ENCODE measurements at places on chromosomes 16 and 17.

DNA sequence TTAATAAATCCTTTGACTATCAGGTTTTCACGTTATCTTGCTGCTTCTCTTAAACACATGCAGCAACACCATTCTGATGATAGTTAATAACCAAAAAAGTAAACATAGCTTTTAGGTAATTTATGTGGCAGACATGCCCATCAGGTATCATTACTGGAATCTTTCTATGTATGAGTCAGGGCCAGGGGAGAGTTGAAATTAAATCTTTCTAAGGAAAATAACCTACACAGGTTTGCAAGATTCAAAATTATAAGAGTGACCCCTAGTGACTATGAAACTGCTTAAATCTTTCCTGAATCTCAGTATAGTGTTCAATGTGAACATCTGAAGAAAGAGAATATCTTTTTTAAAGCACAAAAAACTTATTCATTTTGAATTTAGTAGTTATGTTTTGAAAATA is 666.6 kb downstream of the CDH11 start:
- no peak for DNase-seq

GRCh38 chr17:58873926-58874325 is 118.3 kb downstream of the PPM1E start:
- DNase-seq: no peak

GRCh38 chr17:29711588-29712385 is 89.1 kb upstream of the CORO6 start:
- no peak for DNase-seq

DNA sequence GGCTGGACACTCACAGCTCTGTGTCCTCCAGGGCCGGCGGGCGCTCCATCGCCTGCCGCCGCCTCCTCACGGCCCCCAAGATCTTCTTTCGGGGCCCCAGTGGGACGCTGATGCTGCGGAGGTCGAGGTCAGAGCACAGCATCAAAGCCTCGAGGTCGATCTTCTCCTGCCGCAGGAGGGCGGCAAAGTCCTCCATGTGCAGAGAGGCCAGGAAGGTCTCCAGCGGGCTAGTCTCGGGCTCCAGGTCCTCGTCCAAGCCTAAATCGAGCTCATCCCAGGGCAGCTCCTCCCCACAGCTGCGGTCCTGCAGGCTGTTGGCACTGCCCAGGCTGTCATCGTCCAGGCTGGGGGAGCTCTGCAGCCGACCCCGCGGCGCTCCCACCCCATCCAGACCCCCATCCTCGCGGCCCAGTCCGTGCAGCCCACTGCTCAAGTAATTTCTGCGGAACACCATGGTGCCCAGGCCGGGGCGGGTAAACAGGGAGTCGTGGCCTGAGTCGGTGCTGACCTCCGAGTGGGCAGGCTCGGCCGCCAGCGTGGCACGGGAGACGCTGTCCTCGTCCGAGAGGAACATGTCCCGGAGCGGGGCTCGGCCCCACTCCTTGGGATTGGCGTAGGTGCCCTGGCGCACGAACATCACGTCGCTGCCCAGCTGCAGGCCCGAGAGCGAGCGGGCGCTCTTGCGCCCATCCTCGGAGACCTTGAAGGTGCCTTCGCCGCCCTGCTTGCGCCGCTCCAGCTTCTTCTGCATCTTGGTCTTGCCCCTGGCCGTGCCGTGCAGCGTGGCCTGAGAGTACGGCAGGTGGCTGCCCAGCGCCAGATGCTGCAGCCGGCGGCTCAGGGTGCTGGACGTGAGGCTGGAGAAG is 3.4 kb downstream of the USH1G start:
- no peak for DNase-seq

- no peak for DNase-seq
These were observed 31.3 kb upstream of the C17orf78 start for GRCh38 chr17:37344519-37344918.

- no peak for DNase-seq
These were observed 14.4 kb downstream of the GUCY2D start for GRCh38 chr17:8016632-8017424.

GRCh38 chr17:29705386-29705785 is 82.7 kb upstream of the CORO6 start:
- no peak for DNase-seq

- DNase-seq: no peak
These were observed 495.4 kb downstream of the TOX3 start for GRCh38 chr16:52051414-52052172.

GRCh38 chr17:6279659-6280058 is 155.3 kb downstream of the AIPL1 start:
- DNase-seq: no peak

DNA sequence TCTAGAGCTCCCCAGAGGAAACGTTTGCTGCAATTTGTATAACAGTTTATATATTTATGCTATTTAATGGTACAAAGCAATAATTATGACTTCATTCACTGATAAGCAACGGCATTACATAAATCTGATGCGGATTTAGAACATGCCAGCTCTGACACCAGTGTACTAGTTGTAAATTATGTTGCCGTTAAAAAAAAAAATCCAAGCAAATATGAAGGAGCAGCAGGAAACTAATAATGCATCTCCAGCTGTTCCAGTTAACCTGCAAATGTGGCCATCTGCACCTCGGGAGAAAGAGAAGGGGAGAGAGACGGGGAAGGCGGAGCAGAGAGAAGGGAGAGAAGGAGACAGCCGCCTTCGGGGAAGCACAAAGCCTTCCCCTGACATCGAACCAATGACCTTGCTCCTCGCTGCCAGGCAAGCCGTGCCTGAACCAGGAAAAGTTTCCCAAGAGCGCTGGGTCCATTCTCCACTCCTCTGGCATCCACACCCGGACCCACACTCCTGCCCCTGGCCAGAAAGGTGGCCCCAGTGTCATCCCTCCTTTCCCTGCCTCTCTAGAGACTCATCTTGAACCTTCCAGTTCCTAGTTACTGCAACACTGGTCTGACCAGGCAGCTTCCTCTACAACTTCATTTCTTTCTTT is 174.8 kb downstream of the C16orf78 start:
- DNase-seq: no peak

DNA sequence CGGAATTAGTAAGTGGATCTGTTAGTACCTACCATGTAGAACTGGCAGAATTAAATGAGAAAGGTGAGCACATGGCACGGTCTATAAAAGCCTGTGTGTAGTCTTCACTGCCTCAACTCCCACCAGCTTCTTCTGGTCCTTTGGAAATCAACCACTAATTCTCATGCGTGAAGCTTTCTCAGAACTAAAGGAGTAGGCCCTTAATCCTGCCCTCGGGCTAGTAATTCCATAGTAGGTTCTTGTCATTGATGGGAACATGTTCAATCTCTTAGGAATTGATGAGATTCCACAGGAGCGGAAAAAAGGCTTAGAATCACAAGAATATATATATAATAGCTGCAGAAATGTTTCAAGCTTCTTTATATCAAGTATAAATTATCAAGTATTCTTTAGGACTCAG is 21.7 kb downstream of the CDR2 start:
- DNase-seq: no peak

DNA sequence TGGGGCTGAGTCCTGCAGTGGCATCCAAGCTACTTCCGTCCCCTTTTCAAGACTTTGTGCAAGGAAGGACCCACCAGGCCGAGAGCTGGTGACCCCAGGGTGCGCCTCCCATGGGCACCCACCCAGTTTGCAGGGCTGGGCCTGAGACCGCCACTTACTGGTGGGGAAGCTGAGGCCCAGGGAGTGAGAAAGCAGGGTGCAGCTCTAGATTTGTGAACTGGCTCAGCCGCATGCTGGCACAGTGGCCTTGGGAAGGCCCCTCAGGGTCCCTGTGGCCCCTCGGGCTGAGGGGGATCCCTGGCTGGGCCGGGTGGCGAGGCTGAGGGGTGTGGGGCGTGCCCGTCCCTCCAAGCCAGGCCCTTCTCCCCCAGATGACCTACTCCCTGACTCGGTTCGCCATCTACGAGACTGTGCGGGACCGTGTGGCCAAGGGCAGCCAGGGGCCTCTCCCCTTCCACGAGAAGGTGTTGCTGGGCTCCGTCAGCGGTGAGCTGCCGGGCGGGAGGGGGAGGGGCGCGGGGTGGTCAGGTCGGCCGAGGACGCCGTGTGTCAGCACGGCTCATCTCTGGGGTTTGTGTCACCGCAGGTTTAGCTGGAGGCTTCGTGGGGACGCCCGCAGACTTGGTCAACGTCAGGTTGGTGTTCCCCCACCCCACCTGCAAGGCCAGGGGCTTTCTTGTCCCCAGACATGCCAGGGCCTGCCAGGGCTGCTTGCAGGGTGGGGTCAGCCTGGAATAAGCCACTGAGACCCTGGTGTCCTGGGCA is 3.2 kb downstream of the SLC25A10 start:
- no peak for DNase-seq

DNA sequence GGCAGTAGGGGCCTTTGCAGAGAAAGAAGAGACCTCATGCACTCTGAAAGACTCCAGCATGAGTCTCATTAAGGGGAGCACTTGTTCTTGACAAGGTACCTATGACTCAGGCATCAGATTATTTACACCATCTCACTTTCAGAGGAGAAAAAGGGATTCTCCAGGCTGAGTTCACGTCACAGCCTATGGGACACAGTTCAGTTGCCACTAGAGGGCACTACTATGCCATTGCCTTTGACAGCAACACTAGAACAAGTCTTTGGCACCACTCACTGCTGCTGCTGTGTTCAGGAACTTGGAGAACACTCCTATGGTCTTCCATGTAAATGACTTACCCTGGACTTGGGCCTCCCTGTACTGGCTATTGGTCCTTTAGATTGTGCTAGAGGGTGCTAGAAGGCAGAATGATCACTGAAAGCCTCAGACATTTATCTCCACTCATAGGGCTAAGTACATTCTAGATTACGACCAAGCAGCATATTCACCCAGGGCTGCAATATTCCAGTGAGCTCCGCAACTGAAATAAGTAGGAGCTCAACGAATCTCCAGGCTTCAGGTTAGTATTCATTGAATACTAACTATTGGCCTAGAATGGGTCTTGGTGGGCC is 225.1 kb upstream of the CA10 start:
- no peak for DNase-seq

- no peak for DNase-seq
These were observed 6.2 kb downstream of the KATNB1 start for GRCh38 chr16:57741660-57742191.

DNA sequence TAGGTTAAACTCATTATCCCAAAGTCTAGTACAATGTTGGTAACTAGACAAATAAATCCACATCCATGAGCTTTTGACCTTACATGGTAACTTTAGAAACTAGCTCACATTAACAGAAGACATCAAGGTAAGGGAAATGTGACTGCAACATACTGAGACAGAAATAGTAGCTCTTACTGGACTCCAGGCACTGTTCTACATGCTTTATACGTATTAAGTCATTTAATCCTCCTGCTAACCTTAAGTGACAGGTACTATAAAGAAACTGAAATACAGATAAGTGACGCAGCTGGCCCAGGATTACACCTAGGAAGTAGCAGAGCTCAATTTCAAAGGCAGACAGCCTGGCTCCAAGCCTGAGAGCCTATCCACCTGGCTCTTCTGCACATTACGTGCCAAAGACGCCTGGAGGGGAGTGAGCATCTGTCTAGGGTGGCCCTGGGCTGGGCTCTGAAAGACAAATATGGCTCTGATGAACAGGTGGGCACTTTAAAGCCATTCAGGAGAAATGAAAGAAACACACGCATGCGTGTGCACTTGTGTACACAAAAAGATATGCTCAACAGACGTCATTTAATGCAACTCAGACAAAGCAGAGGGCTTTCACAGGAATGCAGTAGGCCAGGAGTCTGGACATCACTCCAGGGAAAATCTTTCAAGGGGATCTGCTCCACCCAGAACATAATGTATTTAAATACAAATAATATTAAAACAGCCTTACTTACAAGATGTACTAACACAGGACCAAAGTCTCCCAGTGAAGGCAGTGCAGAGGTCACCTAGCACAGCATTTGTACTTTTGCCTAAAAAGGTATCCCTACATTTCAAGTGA is 4.4 kb downstream of the ZC3H7A start:
- no peak for DNase-seq

DNA sequence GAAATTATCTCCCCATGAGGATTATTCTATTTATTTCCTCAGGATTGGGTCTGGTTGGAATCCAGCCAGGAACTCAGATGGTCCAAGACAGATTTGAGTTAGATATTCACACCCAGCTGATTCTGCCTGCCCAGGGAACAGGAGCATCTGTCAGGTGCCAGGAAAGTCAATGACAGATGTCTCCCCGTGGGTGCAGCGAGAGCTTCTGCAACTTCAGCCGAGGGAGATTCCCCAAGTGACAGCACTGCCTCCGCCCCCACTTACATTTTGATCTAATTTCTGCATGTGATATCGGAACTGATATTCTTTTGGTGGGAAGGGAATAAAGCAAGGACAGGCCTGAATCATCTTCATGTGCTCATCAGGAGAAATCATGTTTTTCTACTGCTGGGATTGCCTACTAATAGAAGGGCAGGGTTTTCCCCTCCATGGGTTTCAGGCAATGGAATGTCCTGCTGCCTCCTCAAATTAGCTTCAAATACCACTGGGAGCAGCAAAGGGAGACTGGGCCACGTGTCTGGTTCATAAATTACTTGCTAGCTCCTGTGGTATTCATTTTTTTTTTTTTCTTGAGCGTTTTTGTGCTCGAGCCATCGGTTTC is 15.7 kb upstream of the DHX8 start:
- DNase-seq: no peak

GRCh38 chr17:42049834-42050392 is 488 bp downstream of the C17orf113 start:
- no peak for DNase-seq

DNA sequence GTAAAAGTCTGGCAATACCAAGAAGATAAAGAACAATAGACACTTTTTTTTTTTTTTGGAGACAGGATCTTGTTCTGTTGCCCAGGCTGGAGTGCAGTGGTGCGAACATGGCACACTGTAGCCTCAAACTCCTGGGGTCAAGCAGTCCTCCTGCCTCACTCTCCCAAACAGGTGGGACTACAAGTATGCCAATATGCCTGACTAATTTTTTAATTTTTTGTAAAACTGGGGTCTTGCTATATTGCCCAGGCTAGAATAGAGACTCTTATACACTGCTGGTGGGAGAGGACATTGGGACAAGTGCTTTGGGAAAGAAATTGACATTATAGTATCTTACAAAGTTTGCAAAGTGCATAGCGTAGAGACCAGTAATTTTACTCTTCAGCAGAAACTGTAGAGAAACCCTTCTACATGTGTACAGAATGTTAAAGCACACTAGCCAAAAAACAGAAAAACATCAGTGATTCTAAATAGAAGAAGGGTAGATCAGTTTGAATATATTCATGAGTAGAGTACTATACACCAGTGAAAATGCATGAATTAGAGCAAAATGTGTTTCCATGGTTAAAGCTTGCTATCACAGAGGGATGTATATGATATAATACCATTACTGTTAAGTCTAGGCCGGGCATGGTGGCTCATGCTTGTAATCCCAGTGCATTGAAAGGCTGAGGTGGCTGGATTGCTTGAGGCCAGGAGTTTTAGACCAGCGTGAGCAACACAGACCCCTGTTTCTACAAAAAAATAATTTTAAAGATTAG is 7.0 kb upstream of the EFNB3 start:
- no peak for DNase-seq

GRCh38 chr17:45170931-45171337 is 9.3 kb downstream of the HEXIM2 start:
- DNase-seq: no peak

Data from glomerular endothelial cell (primary cell).